ENCODE measurements at places on chromosomes 7 and 10. TPM values are rescaled to one million over a fixed set of nuclear protein-coding genes. Genes with fewer than 3 reads are reported as not detected.

GRCh38 chr7:22860784-22861482, 38.3 kb upstream of the TOMM7 start:
- H3K27me3 ChIP-seq = no peaks in the 10 kb centered on the region
- no peaks in the 10 kb centered on the region for H3K4me1 ChIP-seq
- no peak for DNase-seq
- H3K27ac ChIP-seq = no peak overlapping the region

DNA sequence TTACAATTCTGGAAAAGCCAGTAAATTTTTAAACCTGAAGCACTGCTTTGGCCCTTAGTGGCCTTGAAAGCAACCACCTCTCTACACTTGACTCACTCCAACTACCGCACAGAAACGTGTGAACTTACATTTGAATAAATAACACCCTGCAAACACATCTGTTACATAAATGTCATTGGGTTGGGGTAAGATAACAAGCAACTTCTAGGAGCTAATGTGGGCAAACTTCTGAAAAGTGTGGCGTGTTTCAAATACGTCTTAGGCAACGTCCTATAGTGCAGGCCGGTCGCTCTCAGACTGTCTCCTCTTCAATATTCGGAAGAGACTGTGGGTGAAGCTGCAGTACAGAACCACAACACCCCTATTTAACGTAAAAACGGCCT, 474 bp downstream of the ORC5 start:
- peak overlapping the region; percentile 71 for H3K4me3 ChIP-seq
- no peak for DNase-seq
- H3K36me3 ChIP-seq = peaks cover 11% of the 10 kb centered on the region
- peak overlapping the region; percentile 62 for H3K27ac ChIP-seq
- H3K4me1 ChIP-seq = peaks cover 6% of the 10 kb centered on the region
- no peaks in the 10 kb centered on the region for H3K27me3 ChIP-seq

DNA sequence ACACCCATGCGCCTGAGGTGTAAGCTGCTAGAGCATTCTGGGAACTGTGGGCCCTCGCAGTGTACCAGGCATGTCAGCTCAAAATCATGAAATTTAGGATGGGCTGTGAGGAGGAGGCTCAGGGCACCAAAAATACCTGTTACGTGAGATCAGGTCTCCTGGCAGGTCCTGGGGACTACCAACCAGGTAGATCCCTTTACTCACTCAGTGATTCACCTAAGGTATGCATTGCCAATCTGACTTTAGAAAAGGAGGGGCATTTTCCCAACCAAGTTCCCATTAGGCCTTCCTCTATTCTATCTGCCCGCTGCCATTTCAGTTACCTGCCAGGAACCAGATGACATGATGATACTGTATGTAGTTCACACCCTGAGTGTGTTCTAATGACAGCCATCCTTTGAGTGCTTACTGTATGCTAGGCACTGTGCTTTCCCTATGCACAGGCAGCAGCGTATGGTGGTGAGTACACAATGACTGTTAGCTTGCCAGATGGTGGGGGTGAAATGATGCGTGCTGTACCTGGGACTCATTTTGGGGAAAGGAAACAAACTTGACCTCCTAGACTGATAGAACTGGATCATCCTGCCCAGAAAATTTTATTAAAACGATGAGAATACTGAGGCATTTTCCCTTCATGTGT, 62.0 kb downstream of the CFAP58 start:
- no peaks in the 10 kb centered on the region for H3K27me3 ChIP-seq
- H3K4me3 ChIP-seq = no peak overlapping the region
- no peak overlapping the region for H3K27ac ChIP-seq
- H3K4me1 ChIP-seq = no peaks in the 10 kb centered on the region
- no peaks in the 10 kb centered on the region for H3K36me3 ChIP-seq
- no peak for DNase-seq

Gene ELN
- total RNA-seq = 5.2 TPM

Gene C10orf95
- 0.19 TPM for total RNA-seq

- peak overlapping the region; percentile 94 for H3K4me3 ChIP-seq
- H3K27me3 ChIP-seq = no peaks in the 10 kb centered on the region
- H3K27ac ChIP-seq = peak overlapping the region; percentile 100
- H3K36me3 ChIP-seq = peaks cover 8% of the 10 kb centered on the region
- H3K4me1 ChIP-seq = peaks cover 8% of the 10 kb centered on the region
- peak; percentile 75 for DNase-seq
Measured at GRCh38 chr7:105014693-105015389, 836 bp downstream of the KMT2E start.

GRCh38 chr10:100826983-100827818, 81.8 kb downstream of the PAX2 start:
- DNase-seq = no peak
- H3K4me3 ChIP-seq = no peak overlapping the region
- peaks cover 99% of the 10 kb centered on the region for H3K27me3 ChIP-seq

Data from thymus (tissue), 14 donors.